ENCODE measurements at places on chromosomes 11 and 22.

- no peak for DNase-seq
Observed at GRCh38 chr11:90326647-90327046, 103.8 kb upstream of the CHORDC1 start.

- no peak for DNase-seq
Observed at GRCh38 chr11:119729951-119730613, 1.1 kb upstream of the NECTIN1 start.

- DNase-seq, result no peak
Observed at GRCh38 chr11:499201-500076, 7.6 kb downstream of the RNH1 start.

- DNase-seq, result no peak
Observed at GRCh38 chr11:70742553-70743291, 344.4 kb downstream of the CTTN start.

DNA sequence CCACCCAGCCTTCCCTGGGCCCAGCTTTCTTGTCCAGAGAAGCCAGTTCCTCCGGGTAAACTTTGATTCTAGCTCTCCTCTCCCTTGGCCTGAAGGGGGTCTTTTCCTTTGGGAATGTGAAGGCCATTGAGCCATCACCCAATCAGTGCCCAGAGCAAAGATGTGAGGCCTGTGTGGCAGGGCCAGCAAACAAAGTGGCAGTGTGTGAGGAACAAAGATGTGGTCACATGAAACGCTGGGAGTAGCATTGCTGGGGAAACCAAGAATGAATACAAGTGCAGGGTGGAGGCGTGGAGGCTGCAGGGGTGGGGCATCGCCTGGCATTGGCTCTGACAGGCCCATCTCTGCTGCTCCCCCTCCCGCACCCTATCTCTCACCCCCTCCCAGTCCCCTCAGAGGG is 91.9 kb upstream of the BID start:
- no peak for DNase-seq

DNA sequence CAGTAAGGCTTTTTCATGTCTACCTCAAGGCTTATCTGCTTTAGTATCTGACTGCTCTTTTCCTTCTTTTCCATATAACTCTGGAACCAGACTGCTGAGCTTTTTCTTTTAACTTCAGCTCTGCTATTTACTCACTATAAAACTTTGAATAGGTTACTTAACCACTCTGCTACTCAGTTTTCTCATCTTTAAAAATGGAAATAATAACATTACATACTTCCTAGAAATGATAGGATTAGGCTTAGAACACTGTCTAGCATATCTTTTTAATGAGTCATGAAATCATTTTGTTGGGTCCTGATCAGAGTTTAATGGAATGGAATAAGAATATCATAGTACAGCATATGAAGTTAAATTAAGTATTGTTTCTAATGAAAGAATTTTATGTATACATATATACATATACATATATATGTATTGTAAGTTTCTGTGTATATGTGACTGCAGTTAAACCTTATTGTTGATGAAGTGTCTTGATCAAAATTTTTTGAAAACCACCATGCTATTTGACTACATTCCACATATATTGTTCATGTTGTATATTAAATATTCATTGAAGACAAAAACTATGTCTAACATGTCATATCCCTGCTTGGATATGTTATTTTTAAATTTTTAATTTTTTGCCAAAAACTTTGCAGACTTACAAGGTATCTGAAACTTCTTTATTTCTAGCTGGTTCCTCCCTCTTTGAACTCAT is 120.2 kb downstream of the METTL15 start:
- DNase-seq, result no peak

- DNase-seq, result no peak
Observed at GRCh38 chr11:92306966-92307510, 82.4 kb downstream of the FAT3 start.

DNA sequence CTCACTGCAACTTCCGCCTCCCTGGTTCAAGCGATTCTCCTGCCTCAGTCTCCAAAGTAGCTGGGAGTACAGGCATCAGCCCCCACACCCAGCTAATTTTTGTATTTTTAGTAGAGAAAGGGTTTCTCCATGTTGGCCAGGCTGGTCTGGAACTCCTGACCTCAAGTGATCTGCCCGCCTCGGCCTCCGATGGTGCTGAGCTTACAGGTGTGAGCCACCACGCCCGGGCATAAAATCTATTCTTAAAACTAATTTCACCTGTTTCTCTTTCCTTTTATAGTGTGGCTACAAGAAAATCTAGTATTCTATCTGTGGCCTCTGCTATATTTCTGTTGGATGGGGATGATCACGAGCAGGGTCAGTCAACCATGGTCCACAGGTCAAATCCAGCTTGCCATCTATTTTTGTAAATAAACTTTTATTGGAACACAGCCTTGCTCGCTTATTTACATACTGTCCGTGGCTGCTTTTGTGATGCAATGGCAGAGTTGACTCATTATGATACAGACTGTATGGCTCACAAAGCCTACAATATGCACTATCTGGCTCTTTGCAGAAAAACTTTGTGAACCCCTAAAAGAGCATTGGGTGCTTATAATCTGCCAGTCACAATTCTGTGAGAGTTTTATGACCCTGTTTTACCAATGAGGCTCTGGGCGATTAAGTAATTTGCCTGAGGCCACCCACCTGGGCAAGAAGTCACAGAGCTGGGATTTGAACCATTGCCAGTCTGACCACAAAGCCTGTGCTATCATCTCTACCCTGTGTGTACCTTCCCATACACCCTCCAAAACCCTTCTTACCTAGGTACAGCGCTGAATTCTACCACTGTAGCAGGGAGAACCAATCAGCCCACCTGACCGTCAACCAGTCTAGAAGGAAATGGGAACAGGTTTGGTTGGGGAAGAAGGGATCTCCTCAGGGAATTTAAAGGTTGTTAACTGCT is 28.3 kb downstream of the SLC1A2 start:
- DNase-seq, result no peak

DNA sequence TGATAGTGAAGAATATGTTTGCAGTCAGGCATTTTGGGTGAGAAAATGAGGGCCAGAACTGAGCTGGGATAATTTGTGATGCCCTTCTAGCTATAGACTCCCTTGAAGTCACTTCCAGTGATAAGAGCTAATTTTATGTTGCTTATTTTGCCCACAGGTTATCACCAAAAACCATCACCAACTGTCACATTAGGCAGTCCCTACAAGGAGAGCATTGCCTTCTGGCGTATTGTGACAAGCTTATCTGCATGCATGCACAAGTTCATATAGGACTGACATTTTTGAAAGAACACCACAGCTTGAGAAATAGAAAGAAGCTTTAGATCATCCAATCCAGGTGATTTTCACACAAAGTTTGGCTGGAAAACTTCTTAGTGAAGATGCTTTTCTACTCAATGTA is 735.3 kb upstream of the RAG2 start:
- DNase-seq, result no peak

DNA sequence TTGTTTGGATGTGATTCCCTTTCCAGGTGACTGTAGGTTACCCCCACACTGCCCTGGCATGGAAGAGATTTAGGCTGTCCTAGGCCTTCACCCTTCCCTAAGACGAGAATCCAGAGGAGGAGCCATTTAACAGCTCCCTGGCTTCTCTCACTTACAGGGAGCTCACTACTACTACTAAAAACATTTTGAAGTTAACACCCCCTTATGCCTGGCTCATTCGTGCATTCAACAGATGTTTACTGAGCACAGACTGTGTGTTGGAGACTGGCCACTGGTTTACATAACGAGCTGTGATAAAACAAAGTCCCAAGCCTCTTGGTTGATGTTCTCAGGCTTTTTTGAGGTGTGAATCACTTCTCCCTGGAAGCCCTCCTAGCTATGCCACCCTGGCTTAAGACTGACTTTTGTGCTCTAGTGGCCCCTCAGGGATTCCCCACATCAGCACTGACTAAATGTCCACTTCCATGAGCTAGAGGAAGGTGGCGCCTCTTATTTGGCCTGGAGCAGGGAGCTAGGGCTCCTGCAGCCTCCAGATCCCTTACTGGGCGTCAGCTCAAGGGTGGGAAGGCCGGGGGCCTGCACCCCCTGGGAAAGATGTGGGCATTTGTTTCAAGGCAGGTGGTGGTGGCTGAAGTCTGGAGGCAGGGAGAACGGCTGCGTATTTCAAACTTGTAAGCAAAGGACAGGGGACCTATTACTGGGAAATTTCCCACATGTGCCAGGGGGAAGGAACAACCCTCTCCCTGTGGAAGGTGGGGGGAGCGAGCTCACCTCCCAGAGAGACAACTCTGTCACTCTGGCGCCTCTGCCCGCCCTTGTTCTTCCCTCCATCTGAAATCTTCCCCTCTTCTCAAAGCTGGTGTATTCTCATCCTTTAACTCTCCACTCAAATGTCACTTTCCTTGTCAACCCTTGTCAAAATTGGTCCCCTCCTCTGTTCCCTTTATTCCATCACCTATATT is 19.4 kb upstream of the MALAT1 start:
- DNase-seq, result no peak

DNA sequence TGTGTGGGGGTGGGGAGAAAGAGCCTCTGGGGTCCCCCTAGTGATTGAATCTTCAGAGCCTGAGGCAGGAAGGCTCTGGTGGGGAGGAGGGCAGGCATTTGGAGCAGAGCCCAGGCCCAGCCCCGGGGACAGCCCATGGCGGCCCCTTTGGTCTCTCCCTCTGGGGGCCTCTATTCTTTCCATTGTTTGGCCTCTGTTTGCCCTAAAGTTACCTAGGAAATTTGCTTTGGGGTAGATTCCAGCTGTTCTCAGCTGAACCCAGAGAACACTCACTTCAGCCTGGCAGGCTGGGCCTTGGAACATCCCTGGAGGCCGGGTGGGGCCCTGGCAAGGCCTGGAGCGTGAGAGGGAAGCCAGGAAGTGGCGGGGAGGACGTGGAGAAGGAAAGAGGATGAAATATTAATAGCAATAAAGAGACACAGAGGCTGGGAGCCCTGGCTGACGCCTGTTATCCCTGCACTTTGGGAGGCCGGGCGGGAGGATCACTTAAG is 22.9 kb upstream of the A4GALT start:
- DNase-seq, result no peak

DNA sequence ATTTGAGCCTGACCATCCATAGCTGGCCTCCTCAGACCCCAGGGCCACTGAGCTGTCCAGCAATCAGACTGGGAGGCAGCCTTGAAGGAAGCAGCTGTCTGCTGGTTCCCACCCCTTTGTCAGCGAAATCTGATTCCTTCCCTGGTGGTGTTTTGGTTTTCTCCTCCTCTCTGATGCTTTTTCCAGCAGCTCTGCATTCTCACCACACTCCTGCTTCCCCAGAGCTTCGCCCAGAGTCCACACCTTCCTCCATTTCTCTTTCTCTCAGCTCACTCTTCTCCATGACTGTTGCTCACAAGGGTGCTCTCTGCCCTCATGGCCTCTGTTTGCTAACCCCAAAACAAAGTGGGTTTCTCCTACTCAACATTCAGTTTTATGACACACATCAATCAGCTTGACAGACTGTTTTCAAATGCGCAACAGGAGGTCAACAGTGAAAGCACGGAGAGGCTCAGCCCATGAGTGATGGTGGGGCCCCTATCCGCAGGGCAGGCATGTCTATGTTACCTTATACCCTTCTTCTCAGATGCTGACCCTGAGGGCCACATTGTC is 130.6 kb upstream of the MTNR1B start:
- DNase-seq, result no peak

GRCh38 chr11:76120513-76121101 is 85.7 kb downstream of the WNT11 start:
- no peak for DNase-seq

- DNase-seq, result no peak
Observed at GRCh38 chr11:69115586-69116560, 39.9 kb upstream of the SMIM38 start.

DNA sequence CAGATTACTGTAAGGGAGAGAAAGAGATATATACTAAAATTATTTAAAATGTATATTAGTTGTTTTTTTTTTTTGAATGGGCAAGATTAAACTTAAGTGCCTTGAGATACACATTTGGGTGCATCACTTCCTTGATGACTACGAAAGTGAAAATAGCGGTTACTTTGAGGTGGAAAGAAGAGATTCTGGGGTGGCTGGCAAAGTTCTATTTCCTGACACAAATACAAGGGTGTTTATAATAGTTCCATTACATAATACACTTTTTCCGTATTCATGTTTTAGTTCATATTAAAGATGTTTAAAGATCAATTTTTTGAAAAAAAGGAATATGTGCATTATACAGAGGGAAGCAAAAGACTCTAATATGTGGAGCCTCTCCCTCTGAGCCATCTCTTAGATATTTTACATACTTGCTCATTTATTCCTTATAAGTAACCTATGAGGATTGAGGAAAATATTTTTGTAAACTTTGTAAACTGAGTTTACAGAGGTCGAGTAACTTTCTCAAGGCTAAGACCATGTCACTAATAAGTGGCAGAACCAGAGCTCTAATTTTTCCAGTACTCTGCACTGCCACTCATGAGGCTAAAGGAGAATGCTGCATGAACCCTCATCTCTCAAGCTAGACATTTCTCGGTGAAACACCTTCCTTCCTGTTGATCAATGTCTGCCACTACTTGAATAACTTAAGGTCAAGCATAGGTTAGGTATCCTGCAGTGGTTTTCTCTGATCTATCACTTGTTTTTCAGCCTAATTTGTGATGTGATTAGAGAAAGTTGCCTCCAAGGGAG is 58.6 kb downstream of the DDIAS start:
- DNase-seq, result no peak

- DNase-seq, result no peak
Observed at GRCh38 chr11:73140213-73141030, 1.7 kb downstream of the FCHSD2 start.

DNA sequence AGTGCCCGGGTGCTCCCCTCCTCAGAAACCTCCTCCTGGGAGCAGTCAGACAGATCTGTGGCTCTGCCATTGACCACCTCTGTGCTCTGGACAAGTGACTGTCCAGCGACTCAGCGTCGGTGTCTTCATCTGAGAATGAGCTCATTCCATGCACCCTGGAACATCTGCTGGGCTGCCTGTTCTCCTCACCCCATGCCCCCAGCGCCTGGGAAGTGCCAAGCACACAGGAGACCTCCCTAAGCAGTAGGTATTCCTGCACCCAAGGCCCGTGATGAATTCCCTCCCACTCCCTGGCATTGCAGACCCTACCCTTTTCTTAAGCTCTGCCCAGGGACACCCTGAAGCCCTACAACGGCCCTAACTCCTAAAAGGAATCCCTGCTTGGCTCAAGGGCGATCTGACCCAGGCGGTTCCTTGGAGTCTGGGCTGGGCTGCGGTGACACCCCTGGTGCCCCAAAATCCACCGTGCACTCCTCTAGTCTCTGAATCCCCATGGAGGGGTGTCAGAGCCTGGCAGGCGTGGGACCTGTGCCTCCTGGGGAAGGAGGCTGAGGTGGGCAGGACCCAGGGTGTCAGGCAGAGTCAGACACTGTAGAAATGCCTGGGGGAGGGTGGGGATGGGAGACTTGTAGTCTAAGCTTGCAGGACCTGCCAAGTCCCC is 92.0 kb downstream of the CEP164 start:
- DNase-seq, result no peak

GRCh38 chr11:93567401-93567895 is 24.3 kb upstream of the SMCO4 start:
- DNase-seq, result no peak

- no peak for DNase-seq
Observed at GRCh38 chr11:75474878-75475766, 42.1 kb upstream of the KLHL35 start.

- no peak for DNase-seq
Observed at GRCh38 chr22:44782363-44782963, 30.1 kb downstream of the ARHGAP8 start.

- DNase-seq, result no peak
Observed at GRCh38 chr11:131868629-131869507, 498.5 kb downstream of the NTM start.

- DNase-seq, result no peak
Observed at GRCh38 chr22:45870011-45870410, 107.0 kb downstream of the WNT7B start.
